Smooth muscle cell of the umbilical artery (primary cell): ENCODE measurements at places on chromosomes 4 and X. TPM values are rescaled to one million over a fixed set of nuclear protein-coding genes. Genes with fewer than 3 reads are reported as not detected.

Gene NRK
- 0.51 and 1.8 TPM in 2 replicates for total RNA-seq

Gene SUPT20HL1
- under 0.01 and 0.14 TPM in 2 replicates for total RNA-seq

Gene SRPX2
- total RNA-seq, result 122 and 176 TPM in 2 replicates

Gene STARD8
- total RNA-seq, result 0.59 and 4.0 TPM in 2 replicates

Gene CPEB2
- 8.6 and 19.6 TPM in 2 replicates for total RNA-seq

Gene PRMT9
- total RNA-seq, result 11.3 and 12.5 TPM in 2 replicates

Gene OR13H1
- not detected in 2 replicates for total RNA-seq

Gene TBC1D19
- 42.5 and 43.4 TPM in 2 replicates for total RNA-seq

Gene NAP1L3
- 13.1 and 19.3 TPM in 2 replicates for total RNA-seq

Gene CYTL1
- total RNA-seq, result 0.30 and 1.5 TPM in 2 replicates

Gene SFRP2
- total RNA-seq, result not detected in 2 replicates

Gene AMELX
- total RNA-seq, result not detected in 2 replicates

Gene TFDP3
- total RNA-seq, result not detected in 2 replicates

Gene MSANTD1
- total RNA-seq, result 0.59 and 1.0 TPM in 2 replicates

Gene PAGE4
- total RNA-seq, result not detected in 2 replicates

Gene GLOD5
- not detected in 2 replicates for total RNA-seq

Gene FOXR2
- total RNA-seq, result not detected in 2 replicates

Gene VSIG4
- not detected in 2 replicates for total RNA-seq

Gene SHROOM3
- total RNA-seq, result 1.8 and 5.3 TPM in 2 replicates

Gene MTMR8
- total RNA-seq, result not detected in 2 replicates

Gene SLC4A4
- total RNA-seq, result 22.0 and 23.0 TPM in 2 replicates

Gene ADH1B
- 0.09 and 0.30 TPM in 2 replicates for total RNA-seq

Gene RAB41
- not detected in 2 replicates for total RNA-seq

Gene RAB39B
- 0.69 and 1.5 TPM in 2 replicates for total RNA-seq

Gene DTHD1
- not detected in 2 replicates for total RNA-seq

Gene EREG
- total RNA-seq, result under 0.01 and 0.09 TPM in 2 replicates

Gene GPR143
- total RNA-seq, result 0.28 and 1.5 TPM in 2 replicates

Gene TCP11X2
- total RNA-seq, result not detected in 2 replicates

Gene PABPC4L
- total RNA-seq, result 8.6 and 25.2 TPM in 2 replicates

Gene TRMT44
- 15.4 and 18.3 TPM in 2 replicates for total RNA-seq

Gene RXFP1
- not detected in 2 replicates for total RNA-seq

Gene DUX4
- total RNA-seq, result not detected in 2 replicates

Gene MAGEA12
- total RNA-seq, result not detected in 2 replicates

Gene C4orf50
- total RNA-seq, result not detected in 2 replicates

Gene MAGEA11
- not detected in 2 replicates for total RNA-seq

Gene MEPE
- total RNA-seq, result not detected in 2 replicates
